Fibroblast of mammary gland (primary cell): ENCODE measurements at places on chromosomes 2 and 18.
A peak's percentile ranks its signal among the peaks of the same experiment; 100 is the strongest.

DNA sequence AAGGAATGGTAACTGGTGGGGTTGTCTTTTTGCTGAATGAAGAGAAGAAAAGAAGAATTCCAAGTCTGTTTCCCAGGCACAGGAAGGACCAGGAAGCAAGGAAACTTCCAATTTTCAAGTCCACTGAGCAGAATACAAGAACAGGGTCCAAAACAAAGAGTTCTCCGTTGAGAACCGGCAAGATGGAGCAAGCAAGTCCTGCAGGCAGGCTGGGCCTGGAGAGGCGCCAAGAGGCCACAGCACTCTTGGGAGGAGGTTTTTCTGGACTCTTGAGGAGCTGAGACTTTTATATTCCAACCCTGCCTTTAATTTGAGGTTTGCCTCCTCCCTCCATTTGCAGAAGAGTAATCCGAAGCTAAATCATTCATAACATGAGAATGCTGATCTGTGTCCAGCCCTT lies 224.5 kb downstream of the IKZF2 start:
- DNase-seq, result no peak

DNA sequence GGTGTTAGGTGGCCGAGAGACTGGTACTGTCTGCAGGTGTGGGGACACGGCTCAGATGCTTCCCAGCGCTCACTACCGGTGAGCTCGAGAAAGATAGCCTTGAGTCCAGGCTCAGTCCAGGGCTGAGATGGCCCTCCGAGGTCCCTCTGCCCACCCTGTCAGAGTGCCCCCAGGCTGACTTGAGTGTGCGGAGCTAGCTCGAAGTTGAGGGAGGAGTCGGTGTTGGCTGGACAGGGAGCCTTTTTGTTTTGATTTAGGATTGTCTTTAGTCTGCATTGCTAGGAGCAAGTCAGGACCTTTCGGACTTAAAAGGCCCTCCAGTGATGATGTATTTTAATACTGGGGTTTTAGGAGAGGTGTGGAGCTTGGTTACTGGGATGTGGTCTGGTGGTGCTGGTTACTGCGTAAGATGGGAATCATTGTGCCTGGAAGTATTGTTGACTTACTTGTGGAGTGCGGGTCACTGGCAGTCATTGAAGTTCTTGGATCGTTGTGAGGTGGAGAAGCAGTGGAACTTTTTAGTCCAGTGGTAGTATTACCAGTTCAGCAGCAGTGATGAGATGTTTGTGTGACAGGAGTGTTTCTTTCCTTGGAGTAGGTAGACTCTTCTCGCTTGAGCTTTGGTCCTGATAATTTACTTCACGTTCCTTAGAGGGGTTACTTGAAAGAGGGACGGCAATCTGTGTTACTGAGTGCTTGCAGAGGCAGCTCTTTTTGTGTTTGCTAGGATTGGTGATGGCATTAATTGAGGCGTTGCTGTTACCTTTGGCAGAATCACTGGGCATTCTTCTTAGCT lies 633 bp downstream of the KIAA1328 start:
- DNase-seq, result peak; percentile 59

DNA sequence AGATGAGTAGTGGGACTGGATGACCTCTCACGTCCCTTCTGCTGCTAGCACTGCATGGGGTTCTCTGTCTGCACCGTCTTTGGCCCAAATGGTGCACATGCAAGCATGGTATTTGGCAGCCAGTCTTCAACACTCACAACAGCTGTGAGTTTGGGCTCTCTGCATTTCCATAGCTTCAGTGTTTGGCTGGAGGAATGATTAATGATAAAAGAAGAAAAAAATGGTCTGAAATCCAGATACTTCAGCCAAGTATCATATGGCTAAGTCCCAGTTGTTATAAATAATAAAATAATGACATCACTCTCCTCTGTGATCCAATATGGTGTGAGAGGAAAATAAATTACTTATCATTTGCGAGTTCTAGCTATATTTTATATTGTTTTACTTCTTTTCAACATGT lies 173.3 kb downstream of the DCDC2C start:
- no peak for DNase-seq

- no peak for DNase-seq
Measured at GRCh38 chr2:224029876-224030275, 9.2 kb downstream of the SERPINE2 start.

DNA sequence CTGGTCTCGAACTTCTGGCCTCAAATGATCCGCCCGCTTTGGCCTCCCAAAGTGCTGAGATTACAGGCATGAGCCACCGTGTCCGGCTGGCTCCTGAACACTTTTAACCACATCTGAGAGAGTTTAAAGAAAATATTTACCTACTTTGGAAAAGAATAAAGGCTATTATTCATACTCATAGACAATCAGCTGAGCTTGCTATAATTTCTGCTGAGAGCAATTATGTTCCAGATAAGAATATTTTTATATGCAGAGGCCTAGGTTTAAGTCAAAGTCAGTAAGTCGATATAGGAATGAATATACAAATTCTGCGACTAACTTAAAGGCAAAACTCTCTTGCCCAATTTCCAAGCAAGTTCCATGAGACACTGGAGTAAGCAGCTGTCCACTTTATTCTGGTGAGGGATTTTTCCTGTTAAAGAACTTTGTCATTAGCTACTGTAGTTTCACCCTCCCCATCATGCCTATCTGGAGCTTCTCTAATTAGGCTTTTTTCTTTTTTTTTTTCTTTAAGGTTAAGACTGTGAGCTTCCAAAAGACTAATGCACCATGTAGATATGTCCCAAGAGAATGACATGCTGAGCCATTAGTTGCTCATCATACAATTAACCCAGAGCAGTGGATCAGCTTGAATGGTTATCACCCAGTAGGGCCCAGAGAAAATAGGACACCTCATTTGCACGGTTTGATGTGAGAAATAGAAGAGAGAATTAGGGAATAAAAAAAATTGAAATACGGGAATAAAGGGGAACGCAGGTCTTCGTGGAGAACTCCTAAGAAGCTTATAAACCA lies 260.1 kb downstream of the KCNE4 start:
- DNase-seq, result no peak

- no peak for DNase-seq
Measured at GRCh38 chr2:195648787-195649186, 8.2 kb upstream of the SLC39A10 start.
